ENCODE measurements at places on chromosomes 7 and 10.

GRCh38 chr10:79324032-79324695 lies 23.1 kb upstream of the PPIF start:
- DNase-seq = no peak

DNA sequence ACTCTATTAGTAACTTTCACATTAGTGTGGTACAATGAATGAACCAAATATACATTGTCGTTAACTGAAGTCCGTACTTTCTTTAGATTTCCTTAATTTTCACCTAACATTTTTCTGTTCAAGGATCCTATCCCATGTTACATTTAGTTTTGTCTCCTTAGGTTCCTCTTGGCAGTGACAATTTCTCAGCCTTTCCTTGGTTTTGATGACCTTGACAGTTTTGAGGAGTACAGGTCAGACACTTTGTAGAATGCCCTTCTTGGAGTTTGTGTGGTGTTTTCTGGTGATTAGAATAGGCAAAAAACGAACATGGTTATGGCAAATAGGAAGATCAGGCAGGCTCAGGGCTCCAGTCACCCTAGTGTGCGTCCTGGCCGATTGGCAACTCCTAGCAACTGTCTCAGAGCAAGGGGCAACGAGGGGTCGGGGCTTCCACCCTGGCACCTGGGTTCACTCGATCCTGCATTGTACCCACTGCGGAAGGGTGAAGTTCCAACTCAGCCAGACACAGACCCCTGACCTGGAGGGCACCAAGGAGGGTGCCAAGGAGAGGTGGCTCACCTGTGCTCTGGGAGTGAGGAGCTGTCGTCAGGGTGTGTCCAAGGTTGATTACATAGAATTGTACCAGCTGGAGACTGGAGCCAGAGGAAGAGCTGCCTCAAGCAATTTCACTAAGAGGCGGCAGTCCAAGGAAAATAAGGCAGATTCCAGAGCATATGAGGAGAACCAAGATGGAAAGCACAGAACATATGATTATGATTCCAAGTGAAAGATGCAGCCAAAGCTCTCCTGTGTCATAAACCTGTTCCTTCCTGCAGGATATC lies 37.5 kb downstream of the PAPSS2 start:
- no peak for DNase-seq

DNA sequence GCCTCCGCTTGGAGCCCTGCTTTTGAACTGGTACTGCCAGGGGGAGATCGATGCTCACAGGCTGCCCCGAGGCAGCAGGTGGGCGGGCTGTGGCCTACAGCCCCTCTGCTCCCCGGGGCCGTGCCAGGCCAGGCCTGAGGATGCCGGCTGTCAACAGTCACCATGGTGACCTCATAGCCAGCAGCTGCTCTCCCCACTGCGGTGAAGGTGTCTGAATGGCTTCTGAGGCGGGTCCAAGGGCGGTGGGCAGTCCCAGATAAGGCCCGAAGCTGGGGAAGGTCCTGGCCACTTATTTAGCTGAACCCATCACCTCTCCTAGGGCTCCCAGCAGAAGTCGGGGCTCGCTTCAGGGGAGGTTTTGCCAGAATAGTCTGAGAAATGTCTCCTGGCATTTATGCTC lies 179.3 kb downstream of the ARHGAP12 start:
- no peak for DNase-seq

- DNase-seq = no peak
These were observed 40.4 kb downstream of the IFIT5 start for GRCh38 chr10:89454561-89455347.

GRCh38 chr7:90568213-90568612 lies 27.9 kb upstream of the CDK14 start:
- DNase-seq = no peak

Data from kidney tubule cell (primary cell).